Progenitor cell of endocrine pancreas (in vitro differentiated cells): ENCODE measurements at places on chromosomes 6 and 20. TPM values are rescaled to one million over a fixed set of nuclear protein-coding genes. Genes with fewer than 3 reads are reported as not detected.

DNA sequence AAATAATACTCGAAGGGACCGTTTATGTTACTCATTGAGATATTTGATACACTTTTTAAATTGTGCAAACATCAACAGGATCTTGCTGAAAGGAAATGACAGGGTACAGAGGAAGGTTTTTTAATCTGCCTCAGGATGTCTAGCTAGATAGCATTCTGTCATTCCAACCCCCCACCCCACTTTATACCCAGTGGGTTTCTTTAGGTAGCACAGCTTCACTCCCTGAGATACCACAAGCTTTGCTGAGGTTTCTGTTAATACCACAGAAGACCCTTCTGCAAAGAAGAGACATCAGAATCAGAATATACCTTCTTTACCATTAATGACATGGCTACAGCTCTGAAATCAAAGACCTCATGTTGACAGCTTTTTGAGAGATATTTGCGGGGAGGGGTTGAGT lies 1.3 kb downstream of the PHACTR2 start:
- DNase-seq: no peak

GRCh38 chr6:109449064-109449794 lies 6.3 kb downstream of the MICAL1 start:
- DNase-seq: no peak

The MYLK2 gene
- total RNA-seq: 0.38 and 0.42 TPM in 2 replicates

The RFX6 gene
- total RNA-seq: 28.7 and 34.2 TPM in 2 replicates
